ENCODE measurements at places on chromosomes 2 and 18.

GRCh38 chr2:230327418-230328154, 593 bp downstream of the SP140L start:
- no peak for DNase-seq

GRCh38 chr2:43003702-43004101, 211.3 kb upstream of the HAAO start:
- no peak for DNase-seq

GRCh38 chr2:148974095-148974494, 64.4 kb upstream of the LYPD6B start:
- DNase-seq: no peak

GRCh38 chr2:200732866-200733265, 78.8 kb upstream of the BZW1 start:
- DNase-seq: no peak

DNA sequence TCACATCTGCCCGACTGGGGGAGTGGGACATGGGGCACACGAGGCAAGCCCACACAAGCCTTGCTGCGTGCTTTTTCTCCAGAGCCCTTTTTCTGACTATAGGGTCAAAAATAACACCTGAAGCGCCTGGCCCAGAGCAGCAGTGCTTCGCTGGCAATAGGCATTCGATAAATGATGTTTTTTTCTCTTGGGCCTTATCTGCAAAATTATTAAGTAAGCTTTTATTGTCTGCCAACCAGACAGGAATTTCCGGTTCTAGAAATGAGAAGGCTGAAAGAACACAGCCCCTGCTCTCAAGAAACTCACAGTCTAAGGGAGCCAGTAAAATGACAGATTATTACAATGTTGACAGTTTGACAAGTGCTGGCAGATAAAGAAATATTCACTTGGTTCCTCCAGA, 2.7 kb upstream of the TMBIM1 start:
- DNase-seq: no peak

DNA sequence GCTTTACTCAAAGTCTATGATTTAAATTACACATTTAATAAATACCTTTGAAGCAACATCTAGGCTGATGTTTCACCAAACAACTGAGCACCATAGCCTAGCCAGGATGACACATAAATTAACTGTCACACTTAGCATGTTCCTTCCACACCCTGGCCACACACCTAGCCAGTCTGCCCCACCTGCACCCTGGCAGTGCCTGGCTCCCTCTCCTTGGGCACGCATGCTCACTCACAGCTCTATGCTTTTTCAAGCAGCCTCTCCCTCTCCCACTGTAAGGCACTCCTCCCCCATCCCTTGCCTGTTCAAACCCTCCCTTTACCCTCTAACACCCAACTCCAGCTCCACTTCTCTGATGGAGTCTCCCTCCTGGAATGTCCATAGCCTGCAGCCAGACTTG, 357.6 kb upstream of the KLHL29 start:
- DNase-seq: no peak

DNA sequence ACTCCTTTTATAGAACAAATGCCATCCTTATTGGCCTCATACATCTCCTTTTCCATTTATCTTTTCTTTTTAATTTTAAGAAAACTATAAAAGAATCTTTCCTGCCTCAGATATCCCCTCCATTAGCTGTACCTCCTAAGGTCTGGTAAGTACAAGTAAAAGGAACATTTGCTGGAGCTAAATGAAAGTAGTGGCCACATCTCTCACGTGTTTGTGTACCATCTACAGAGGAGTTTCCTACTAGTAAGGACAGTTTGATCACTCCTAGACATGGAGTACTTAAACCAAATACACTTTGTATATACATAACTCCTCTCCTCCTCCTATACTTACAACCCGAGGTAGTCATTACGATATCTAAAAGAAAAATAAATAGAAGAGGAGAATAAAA, 504.8 kb downstream of the LRRTM4 start:
- no peak for DNase-seq

DNA sequence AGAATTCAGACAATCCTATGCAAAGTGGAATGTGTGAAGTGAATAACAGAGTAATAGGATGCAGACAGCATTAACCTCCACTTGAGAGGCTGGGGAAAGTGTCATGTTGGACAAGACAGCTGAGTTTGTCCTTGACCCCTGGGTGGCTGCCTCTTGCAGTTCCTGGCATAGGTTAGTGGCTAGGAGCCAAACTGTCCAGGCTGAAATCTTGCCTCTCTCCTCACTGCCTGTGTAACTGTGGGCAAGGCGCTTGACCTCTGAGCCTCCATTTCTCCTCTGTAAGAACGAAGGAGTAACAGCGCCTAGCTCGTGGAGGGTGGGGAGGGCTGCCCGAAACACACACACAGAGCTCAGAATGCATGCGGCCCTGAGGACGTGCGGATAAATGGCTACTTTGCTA, 34.8 kb upstream of the LDLRAD4 start:
- DNase-seq: no peak

DNA sequence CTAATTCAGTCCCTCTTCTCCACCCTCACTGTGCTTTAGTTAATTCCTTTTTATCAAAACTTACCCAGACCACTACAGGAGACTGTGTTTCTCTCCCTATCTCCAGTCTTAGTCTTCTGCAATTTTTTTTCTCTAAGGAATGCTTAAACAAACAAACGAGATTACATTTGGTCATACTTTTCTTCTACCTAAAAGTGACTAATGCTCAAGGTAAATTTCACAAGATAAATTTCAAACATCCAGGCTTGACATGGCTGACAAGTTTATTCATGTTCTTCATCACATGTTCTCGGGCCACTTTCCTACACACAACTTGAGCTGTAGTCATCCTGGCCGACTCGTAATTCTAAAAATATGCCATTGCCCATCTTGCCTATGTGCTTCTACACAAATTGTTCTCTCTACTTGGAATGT, 23.2 kb upstream of the ACSL3 start:
- DNase-seq: no peak

DNA sequence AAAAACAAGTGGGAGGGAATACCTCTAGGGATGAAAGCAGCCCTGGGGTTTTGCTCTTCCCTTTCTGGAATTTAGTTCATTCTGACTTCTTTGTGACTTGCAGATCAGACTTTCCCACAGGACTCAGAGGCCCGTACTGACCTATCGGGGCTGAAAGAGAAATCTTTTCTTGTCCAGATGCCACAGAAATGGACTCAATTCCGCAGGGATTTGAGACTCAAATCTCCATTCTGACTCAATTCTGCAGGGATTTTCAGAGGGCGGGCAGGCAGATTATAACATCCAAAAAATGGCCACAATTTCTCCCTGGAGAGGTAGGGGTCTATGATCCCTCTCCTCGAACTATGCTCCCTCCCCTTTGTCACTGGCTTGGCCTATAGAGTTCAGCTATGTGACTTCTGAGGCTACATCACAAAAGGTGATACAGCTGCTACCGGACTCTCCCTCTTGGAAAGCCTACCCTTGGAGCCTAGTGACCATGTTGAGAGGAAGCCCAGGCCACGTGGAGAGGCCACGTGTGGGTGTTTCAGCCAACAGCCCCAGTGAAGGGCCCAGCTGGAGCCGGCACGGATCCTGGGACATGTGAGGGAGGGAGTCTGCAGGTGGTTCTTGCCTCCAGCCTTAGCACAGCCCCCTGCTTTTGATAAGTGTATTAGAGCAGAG, 4.8 kb upstream of the EFHD1 start:
- DNase-seq: no peak

- no peak for DNase-seq
Observed at GRCh38 chr18:35514752-35515459, 17.1 kb upstream of the INO80C start.

DNA sequence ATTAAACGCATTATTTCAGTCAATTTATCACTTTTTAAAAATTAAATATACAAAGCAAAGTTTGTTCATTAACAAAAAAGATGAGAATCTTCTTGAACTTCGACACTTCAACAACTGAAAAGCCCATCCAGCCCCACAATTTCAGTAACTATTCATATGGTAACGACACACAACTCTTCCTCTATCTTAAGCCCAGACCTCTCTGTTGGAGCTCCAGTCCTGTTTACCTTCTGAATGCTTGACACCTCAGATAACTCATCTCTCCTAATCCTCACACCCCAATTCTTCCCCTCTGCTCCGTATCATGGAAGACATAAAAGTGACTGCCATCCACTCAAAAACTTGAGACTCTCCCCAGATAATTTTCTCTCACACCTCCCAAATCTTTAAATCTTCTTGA, 12.6 kb downstream of the USP37 start:
- no peak for DNase-seq

GRCh38 chr2:42268528-42269151, 92.4 kb downstream of the COX7A2L start:
- DNase-seq: no peak

DNA sequence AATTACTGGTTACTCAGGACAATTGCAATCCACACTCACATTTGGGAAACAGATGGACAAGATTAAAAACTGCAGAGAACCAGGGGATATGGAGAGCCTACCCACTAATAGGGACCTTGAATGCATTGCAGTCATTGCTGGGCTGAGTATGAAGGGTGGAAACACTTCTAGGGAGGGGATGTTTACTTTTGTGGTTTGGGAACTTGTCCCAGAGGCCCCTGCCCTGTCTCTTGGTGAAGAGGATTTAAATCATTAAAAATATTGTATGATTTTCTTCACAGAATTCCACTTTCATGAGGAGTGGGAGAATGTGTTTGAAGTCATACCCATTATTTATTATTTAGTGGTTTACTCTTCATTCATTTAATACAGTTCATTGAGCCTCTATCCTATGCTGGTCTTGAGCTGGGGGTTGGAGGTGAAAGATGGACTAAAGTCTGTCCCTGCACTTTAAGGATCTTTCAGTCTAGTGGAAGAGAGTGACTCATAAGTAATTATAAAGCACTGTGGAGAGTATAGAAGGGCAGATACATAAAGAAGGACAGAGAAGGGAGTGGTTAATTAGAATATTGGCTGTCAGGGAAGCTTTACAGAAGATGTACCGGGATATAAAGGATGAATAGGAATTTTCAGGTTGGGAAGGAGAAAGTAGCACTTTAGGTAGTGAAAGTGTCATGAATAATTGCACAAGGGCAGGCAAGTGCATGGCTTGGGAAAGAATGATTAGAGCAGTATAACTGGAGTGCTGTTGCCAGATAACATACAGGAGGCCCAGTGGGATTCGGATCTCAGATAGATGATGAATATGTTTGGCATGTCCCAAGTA, 313.4 kb downstream of the LPIN1 start:
- DNase-seq: no peak

DNA sequence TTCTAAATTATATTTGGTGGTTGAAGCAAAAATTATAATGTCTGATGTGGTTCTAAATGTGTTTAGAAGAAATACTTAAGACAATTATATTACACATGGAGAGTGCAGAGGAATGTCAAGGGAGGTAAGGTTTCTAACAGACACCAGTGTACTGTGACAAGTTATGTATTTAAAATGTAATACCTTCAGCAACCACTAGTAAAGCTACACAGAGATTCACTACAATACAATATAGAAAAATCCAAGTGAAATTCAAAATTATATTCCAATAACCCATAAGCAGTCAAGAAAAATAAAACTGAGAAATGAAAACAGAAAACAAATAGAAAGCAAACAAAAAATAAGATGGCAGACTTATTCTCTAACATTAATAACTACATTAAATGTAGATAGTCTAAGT, 249.5 kb upstream of the KLHL14 start:
- no peak for DNase-seq

- no peak for DNase-seq
Observed at GRCh38 chr2:9179572-9180201, 26.9 kb upstream of the ASAP2 start.

DNA sequence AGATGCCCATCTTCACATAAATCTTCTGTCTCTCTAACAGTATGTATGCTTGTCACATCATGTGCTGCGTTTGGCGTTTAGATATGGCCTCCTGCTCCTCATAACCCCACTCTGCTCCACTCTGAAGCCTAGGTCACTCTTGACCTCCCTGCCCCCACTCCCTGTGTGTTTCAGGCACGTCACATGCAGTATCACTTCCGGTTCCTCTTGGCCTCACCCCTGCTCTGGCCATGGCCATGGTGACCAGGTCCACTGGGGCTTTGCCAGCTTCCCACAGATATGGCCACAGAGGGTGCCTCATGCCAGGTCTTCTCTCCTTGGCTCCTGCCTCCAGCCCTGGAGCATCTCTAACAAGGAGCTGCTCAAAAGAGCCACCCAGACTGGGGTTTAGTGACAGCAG, 160.0 kb downstream of the RNF152 start:
- DNase-seq: no peak

- peak; percentile 15 for DNase-seq
Observed at GRCh38 chr18:48663931-48664847, 125.4 kb downstream of the CTIF start.

DNA sequence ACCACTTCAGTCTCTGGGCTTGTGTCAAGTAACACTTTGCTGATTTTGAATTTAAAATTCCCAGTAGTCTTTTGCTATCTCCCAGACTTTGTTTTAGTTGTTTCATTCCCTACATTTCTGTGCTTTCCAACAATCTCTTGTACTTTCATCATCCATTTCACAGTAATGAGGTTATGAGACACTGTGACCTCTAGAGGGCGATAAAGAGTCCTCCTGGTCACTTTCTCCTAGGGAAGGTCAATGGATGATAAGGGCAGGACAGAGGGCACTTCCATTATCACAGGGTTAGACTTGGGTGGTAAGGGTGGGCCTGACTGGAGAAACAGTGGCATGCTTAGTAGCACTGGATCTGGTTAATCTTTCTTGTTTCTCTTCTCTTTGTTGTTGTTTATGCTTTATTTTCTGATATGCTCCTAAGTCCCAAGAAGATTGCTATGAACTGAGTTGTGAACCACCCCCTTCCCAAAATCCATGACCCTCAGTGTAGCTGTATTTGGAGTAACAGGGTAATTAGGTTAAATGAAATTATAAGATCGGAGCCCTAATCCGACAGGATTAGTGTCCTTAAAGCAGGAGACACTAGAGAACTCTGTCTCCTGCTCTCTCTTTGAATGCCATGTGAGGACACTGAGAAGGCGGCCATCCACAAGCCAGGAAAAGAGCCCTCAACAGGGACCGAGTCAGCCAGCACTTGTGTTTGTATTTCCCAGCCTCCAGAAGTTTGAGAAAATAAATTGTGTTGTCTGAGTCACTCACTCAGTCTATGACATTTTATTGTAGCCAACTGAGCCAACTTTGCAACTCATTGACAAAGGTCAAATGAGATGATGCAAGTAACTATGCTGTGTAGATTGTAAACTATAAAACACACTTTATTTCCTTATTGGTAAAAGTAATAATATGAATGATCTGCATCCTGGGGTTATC, 779.2 kb downstream of the CNTNAP5 start:
- no peak for DNase-seq

DNA sequence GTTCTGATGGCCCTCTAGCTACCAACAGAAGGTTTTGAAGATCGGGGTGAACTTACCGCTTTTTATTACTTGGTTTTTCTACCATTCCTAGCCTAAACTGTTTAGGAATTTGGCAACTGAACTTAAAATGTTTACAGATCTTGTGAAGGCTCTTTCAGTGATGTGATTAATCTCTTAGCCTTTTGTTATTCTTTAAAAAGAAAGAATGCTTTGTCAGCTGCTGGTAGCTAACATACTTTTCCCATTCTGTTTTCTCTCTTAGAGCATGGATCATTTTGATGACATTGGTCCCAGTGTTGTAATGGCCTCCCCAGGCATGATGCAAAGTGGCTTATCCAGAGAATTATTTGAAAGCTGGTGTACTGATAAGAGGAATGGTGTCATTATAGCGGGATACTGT, 18.1 kb downstream of the CPSF3 start:
- DNase-seq: no peak
